ENCODE measurements at places on chromosomes 11 and 22.

GRCh38 chr11:75349521-75350116 is 1.8 kb downstream of the ARRB1 start:
- DNase-seq: no peak

DNA sequence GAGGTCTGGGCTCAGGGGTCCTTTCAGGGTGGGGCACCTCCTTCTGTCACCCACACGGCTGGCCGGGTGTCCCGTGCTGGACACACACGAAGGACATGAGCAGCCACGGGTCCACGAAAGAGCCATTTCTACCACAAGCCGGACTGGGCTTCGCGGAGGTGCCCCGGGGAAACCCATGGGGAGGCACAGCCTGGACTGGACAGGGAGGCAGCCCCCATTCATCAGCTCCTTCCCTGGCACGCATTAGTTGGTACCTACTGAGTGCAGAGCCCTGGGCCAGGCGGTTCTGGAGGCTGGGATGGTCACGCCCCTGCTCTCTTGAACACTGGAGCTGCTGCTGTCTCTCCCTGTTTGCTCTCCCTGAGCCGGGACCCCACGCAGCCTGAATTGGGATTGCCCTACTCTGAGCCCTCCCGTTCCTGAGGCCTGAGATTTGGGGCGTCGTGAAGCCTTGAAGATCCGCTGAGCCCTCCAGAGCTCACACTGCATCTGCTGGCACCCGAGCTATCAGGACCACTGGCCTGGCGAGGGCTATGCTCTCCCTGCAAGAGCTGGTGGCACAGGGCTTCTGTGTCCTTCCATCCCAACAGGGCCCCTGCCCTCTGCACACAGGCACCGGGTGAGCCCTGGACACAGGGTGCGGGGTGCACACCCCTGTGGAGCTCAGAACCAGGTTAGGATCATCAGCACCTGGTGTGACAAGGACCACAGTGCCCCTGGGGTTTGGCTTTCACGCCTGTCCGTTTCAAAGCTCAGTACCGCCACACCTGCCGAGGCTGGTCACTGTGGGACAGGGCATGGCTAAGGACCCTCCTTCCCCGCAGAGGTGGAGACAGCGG is 84.6 kb downstream of the MYEOV start:
- no peak for DNase-seq

- DNase-seq: no peak
Observed at GRCh38 chr11:36131721-36132397, 157.4 kb downstream of the COMMD9 start.

- DNase-seq: no peak
Observed at GRCh38 chr11:100855466-100856067, 168.5 kb downstream of the ARHGAP42 start.

DNA sequence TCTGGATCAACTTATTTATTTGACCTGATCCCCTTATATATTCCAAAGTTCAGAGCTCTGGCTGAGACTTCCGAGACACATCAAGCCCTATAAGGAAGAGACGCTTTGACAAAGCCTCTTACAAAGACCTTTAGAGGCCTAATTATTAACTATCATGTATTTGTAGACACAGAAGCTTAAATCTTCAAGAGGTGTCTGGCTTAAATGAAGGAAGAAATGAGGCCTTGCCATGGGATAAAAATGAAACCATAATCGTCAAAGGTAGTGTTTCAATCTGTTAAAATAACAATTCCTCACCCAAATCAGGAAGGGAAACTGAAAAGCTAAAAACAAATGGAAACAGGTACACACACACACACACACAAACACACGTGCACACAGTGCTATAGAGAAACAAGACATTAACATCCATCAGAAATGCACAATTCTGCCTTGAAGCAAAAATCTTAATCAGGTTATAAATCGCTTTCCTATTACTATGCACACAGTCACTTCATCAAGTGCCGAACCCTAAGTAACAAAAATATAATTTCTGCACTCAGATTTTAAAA is 50.2 kb downstream of the PITPNB start:
- no peak for DNase-seq

- no peak for DNase-seq
Observed at GRCh38 chr22:47793304-47794101, 1031.1 kb downstream of the TBC1D22A start.

DNA sequence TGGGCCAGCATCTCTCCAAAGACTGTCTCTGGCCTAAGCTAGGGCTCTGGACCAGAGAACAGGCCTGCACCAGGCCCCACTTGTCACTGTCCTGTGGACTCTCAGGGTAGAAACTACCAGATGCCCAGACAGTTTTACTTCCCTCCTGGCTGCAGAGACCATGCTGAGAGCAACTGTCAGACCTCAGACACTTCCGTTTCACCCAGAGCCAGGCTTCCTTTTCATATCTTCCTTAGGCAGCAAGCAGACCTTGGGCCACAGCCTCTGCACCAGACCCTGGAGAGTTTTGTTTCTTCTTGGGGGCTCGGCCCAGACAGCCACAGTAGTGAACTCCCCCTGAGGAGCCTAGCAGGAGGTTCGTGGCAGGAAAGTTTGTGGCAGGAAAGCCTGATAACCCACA is 12.1 kb upstream of the FCHSD2 start:
- DNase-seq: no peak

GRCh38 chr11:29482510-29482909 is 534.3 kb downstream of the KCNA4 start:
- no peak for DNase-seq

GRCh38 chr22:20247010-20247505 is 21.1 kb downstream of the RTN4R start:
- DNase-seq: no peak

GRCh38 chr11:125335106-125335505 is 161.0 kb downstream of the FEZ1 start:
- no peak for DNase-seq

- DNase-seq: no peak
Observed at GRCh38 chr11:41982975-41983374, 523.5 kb upstream of the LRRC4C start.

DNA sequence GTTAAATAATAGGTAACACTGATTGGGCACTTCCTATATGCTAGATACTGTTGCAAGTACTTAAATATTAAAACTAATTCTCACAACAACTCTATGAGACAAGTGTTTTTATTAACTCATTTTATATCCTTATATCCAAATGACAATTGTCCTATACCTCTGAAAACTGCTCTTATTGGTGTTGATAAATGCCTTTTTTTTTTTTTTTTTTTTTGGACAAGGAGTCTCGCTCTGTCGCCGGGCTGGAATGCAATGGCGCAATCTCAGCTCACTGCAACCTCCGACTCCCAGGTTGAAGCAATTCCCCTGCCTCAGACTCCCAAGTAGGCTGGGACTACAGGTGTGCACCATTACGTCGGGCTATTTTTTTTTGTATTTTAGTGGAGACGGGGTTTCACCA is 41.6 kb downstream of the MRTFA start:
- no peak for DNase-seq

- no peak for DNase-seq
Observed at GRCh38 chr22:36858966-36859365, 1.8 kb upstream of the NCF4 start.

- no peak for DNase-seq
Observed at GRCh38 chr22:42061041-42061440, 9.6 kb downstream of the NAGA start.

DNA sequence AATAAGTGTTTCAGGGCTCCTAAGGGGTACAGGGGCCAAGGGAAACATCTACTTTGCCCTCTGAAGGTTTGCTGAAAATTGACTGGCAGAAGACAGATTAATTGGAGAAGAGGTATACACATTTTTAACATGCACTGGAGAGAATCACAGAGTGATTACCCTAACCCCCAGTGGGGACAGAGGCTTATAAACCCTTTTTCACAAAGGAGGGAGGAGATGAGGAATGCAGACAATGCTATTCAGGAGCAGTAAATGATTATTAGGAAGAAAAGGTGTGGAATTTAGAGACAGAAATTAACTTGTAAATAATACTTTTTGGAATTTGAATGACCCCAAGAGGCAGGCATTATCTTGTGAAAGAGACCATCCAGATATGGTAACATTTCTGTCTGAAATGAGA is 582.4 kb upstream of the B3GAT1 start:
- DNase-seq: no peak

GRCh38 chr11:96648991-96649390 is 259.2 kb downstream of the JRKL start:
- DNase-seq: no peak

DNA sequence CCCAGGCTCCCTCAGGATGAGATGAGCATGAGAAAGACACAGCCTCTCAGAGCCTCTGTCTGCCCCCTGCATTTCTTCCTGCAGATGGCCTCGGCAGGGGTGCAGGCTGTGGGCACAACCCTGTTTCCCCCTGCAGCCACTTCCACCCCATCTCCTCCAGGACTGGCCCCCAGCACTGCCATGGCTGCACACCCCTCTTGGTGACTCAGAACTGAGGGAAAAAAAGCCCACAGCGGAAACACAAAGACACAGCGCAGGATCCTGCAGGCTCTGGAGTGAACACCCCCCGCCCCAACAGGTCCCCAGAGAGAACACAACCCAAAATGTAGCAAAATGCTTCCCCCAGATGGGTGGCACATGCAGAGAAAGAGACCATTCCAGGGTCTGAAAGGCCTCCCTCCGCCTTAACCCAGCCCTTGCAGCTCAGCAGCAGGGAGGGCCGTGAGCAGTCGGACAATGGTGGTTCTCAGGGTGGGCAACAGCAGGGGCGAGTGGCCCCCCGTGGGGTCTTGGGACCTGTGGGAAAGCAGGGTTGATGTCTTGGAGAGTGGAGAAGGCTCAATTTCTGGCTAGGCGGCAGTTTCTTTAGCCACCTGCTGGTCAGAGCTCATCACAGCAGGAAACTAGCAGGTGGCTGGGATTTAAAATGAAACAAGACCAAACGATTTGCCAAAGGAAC is 8.0 kb downstream of the TUBGCP6 start:
- no peak for DNase-seq

GRCh38 chr11:112123129-112123528 is 36.5 kb downstream of the SDHD start:
- DNase-seq: no peak

GRCh38 chr11:97607291-97608000 is 1217.6 kb downstream of the JRKL start:
- no peak for DNase-seq

GRCh38 chr11:109957000-109957399 is 136.2 kb upstream of the ZC3H12C start:
- DNase-seq: no peak

- DNase-seq: no peak
Observed at GRCh38 chr11:68932933-68933577, 29.4 kb downstream of the IGHMBP2 start.

DNA sequence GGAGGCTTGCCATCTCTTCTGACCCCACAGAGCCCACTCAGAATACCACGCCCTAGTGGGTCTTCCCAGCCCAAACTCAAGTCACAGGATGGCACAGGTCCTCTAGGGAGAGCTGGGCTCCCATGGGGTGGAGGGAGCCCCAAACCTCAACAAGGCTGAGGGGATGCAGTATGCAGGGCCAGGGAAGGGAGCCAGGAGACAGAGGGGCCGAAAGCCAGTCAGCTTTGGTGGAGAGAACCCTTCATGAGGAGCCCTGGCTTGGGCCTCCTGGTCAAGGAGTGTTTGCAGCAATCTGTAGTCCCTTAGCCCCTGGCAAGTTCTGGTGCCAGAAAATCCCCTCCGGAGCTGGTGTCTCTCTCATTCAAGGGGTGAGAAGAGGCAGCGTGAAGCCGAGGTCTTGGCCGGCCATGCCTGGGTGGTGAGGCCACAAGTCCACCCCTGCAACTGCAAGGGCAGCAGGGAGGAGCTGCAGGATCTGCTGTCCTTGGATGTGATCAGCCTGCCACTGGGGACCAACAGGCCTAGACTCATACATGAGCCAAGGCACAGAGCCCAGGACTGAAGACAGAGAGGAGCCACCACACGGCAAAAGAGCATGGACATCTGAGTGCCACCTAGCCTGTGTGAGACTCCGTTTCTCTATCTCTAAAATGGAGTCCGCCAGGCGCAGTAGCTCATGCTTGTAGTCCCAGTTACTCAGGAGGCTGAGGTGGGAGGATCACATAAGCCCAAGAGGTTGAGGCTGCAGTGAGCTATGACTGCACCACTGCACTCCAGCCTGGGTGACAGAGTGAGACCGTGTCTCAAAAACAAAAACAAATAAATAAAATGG is 24.1 kb downstream of the NEAT1 start:
- no peak for DNase-seq

GRCh38 chr11:47099214-47099917 is 77.3 kb downstream of the ARFGAP2 start:
- DNase-seq: no peak

GRCh38 chr11:44939673-44940395 is 10.8 kb downstream of the TP53I11 start:
- DNase-seq: no peak

DNA sequence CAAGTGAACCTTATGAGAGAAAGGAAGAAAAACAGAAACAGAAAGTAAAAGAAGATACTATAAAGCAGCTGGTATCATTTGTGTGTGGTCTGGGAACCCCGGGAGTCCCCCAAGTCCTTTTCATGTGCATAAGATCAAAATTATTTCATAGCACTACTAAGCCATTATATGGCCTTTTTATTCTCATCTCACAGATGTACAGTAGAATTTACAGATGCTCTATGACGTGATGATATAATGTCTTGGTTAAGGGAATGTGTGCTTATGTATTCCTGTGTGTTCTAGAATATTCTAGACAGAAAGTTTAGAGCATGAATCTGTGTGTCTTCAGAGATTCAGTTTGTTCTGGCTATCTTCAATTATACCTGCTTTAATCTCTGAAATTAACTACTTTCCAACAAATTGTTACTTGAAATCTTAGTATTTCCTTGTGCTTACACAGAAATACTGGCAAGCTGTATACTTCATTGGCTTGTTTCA is 8.6 kb upstream of the TPP1 start:
- no peak for DNase-seq

- no peak for DNase-seq
Observed at GRCh38 chr11:61626580-61627380, 45.9 kb upstream of the SYT7 start.

DNA sequence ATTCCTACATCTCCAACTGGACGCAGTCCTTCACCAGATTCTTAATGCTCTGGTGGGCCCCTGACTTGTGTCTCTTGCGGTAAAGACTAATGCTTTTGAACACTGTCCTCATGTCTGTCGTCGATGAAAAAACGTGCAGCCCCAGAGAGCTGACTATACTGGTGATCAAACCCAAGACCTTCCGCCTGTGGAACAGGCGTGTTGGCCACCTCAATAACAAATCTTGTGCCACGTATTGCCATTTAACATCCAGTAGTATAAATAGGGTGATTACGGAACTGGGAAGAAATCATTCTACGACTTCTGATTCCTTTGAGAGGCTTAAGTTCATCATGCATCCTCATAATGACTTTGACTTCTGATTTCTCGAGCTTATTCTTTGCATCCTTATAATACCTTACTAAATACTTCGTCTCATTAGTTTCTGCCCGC is 45.6 kb downstream of the OR4D9 start:
- no peak for DNase-seq
